Activated naive CD4-positive, alpha-beta T cell treated with Interleukin-2 at 50 U/mL for 16 hours (primary cell): ENCODE measurements at places on chromosomes 11 and 22.

DNA sequence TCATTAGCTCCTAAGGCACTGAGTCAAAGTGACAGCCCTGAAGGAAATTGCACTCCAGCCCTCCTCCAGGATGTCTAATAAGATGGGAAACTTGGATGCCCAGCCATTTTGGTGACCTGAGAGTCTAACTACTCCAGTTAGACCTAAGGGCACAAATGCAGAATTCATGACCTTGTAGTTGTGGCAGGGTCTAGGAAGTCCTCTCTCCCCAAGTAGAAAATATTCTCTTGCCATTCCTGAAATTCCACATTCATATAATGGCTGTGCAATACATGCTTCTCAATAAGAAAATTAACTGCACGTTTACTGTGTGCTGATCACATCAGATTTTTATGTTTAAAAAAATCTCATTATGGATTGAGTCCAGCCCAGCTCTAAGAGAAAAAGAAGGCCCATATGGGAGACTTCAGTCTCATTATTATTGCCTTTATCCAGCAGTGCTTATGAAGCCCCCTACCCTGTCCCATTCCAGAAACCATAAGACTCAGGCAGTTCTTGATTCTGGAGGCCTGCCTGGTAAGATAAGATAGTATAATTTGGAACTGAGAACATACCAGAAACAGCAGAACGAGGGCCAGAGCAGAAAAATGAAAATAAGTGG, 133.7 kb upstream of the LDLRAD3 start:
- DNase-seq: no peak

DNA sequence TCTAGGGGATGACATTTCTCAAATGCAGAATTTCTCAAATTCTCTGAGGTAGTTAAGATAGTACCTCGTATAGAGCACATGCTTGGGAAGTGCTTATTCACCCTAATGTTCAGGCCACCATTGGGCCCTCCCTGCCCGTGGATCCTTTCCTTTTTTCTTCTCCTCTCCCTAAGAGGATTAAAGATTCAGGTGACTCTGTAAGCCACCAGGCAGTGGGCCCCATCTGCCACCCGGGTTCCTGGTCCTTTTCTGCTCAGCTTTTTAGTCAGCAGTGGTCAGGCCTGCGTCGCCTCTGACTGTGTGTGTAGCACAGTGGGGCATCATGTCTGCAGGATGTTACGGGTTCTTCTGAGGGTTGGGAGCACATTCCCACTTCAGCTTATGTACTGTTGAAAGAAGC, 7.2 kb downstream of the CEP164 start:
- DNase-seq: no peak

DNA sequence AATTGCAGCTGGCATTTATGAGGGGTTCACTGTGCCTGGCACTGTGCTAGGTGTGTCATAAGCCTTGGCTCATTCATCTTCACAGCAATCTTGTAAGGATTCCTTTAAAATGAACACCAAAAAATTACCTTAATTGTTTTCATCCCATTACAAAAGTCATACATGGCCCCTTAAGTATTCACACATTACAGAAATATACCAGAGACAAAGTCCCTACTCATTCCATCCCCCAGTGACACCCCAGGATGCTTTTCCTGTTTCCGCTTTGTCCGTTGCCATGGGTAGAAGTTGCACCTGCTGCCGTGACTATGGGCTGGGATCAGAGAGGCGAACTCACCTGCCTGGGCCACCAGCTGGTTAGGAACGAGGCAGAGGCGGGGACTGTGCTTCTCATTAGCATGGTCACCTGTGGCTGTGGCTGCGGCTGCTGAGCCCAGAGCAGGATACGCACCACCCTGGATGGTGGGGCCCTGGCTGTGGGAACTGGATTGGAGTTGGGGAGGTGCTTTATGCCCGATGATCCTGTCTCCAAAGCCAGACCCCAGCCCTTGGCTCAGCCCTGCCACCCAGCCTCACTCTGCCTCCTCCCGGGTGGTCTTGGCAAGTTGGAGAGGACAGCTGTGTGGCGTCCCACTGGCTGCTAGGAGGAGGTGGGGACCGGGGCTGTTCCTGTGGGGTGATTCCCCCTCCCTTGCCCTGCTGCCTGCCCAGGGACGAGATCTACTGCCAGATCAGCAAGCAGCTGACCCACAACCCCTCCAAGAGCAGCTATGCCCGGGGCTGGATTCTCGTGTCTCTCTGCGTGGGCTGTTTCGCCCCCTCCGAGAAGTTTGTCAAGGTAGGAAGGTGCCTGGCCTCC, 60.8 kb downstream of the MYO7A start:
- no peak for DNase-seq

GRCh38 chr11:36790526-36790925, 192.5 kb upstream of the RAG2 start:
- DNase-seq: no peak

GRCh38 chr11:128351168-128351567, 236.2 kb downstream of the ETS1 start:
- no peak for DNase-seq

- DNase-seq: no peak
Measured at GRCh38 chr22:25509374-25509791, 55.1 kb upstream of the GRK3 start.

- DNase-seq: no peak
Measured at GRCh38 chr11:8699903-8700302, 17.3 kb downstream of the RPL27A start.

DNA sequence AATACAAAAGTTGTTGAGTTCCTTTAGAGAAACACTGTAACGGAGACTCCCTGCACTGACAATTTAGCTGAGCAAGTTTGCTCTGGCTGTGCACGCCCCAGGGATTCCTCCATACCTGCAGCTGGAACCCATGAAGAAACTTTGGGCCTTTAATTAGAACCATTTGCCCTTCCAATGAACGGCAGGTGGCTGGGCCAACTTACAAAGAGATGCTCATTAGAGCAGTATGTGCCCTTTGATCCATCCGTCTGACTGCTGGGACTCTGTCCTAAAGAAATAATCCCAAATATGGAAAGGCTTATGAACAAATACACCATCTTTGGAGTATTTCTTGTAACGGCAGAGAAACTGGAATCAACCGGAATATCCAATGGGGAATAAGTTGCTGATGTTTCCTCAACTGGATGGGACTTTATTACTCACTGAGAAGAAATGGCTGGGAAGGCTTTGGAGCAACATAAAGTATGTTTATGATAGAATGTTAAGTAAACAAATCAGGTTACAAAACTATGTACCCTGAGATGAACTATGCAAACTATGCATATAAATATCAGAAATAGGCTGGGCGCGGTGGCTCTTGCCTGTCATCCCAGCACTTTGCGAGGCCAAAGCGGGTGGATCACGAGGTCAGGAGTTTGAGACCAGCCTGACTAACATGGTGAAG, 24.4 kb upstream of the FBLN1 start:
- DNase-seq: no peak

DNA sequence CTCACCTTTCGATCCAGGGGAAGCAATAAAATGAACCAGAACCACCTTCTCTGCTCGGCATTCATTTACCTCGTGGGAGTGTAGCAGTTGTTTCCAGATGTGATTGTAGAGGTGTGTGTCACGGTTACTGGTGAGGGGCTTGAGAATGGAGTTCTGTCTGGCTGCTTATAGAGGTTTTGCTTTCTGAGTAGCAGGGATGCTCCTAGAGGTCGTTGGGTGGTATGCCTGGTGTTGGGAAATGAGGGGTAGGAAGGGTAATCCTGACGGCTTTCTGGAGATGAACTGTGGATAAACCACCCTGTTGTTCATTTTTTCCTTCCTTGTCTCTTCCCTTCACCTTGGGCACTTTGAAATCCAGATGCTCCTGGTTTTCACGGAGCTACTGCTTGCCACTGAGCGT, 8.1 kb downstream of the TEAD1 start:
- DNase-seq: no peak
